Forelimb muscle (tissue), 1 donor: ENCODE measurements at places on chromosomes 13 and 19. TPM values are rescaled to one million over a fixed set of nuclear protein-coding genes. Genes with fewer than 3 reads are reported as not detected.

FARP1 gene
- 73.0 TPM for polyA plus RNA-seq

MISP gene
- polyA plus RNA-seq = 0.19 TPM

GRCh38 chr19:49212016-49212701 lies 54.6 kb downstream of the TRPM4 start:
- no peak for DNase-seq

GRCh38 chr13:21541271-21541670 lies 62.7 kb downstream of the MICU2 start:
- no peak for DNase-seq

DNA sequence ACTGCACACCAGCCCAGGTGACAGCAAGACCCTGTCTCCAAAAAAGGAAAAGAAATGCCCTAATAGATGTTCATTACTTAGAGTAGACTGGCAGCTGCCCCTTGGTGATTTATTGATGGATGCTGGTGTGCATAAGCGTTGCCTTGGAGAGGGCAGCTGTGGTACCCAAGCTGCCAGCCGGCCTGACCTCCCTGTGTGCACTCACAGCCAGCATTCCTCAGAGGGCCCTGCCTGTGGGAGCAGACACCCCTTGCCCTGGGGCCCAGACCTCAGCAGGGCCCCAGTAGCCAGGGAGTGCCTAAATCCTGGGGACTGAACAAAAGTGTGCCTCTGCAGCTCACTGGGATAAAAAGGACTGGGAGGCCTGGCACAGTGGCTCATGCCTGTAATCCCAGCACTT lies 7.8 kb upstream of the ACTN4 start:
- no peak for DNase-seq
